ENCODE measurements at places on chromosomes 4 and X. TPM values are rescaled to one million over a fixed set of nuclear protein-coding genes. Genes with fewer than 3 reads are reported as not detected.

DNA sequence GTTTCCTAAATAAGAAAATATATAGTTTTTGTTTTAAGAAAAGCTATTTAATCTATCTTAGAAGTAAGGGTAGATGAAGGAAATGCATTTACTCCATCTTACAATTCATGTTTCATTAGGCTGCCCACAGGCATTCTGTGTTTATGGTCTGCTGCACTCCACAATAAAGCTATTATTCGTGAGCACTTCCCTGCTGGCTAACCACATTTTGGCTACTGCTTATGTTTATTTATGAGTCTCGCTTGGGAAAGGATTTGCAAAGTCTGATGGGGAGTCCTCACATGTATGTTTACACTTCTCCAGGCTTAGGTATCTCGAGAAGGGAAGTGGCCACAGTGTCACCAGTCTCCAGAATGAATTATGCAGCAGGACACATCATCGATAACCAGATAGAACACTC, 260.8 kb upstream of the VCX start:
- DNase-seq: no peak

UBQLN2 gene
- total RNA-seq: 54.6 TPM

FHDC1 gene
- total RNA-seq: 0.08 TPM

DNA sequence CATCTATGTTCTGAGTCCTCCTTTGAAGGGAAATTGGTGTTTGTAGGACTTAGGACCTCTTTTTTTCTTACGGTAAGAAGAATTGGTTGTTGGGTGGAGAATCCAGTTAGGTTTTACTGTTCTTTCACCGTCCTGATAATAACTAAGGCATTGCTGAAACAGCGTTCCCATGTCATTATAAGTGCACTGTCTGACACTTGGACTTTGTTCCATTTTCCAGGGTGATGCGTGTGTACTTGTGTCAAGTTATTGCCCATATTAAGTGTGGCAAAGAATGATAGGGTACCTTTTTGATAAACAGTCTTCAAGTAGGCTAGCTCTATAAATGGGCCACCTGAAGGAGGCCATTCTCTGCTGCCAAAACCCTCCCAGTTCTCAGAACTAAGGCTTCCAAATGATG, 119.7 kb downstream of the AASDH start:
- no peak for DNase-seq

- no peak for DNase-seq
Measured at GRCh38 chrX:33129607-33130006, 81.7 kb downstream of the DMD start.

ALB gene
- 58.6 TPM for total RNA-seq

DNA sequence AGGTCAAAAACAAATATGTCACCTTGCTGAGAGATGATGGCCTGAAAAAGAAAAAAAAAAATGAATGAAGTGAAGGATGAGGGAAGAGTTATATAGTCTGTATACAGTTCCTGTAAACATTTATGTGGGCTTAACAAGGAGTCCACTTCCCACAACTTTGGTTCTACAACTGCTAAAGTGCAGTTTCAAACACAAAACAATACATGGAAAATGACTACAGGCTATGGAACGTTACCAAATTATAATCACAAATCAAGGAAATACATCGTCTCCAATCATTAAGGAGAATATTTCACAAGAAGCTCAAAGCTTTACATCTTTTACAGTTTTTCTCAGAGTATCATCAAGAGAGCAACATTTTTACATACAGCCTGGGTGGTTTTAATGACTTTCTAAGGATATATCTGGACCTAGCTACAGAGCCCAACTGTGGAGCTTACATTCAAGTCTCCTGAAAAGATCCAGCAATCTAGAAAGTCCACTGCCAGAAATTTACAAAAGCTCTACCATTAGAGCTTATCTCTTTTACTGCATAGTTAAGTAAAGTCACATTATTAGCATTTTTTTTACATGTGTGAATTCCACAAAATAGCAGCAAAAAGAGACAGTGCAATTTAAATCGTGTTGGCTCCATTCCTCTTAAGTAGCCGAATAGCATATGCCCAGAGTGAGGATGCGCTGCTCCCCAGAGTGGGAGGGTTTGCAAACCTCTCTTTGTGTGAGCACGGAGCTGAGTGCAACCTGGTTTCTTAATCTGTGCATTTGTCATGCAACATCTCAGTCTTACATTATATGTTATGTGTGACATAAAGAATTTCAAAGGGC, 128.3 kb downstream of the MANBA start:
- DNase-seq: no peak

GRCh38 chr4:91684955-91685354, 618.8 kb upstream of the GRID2 start:
- no peak for DNase-seq

UGT2B11 gene
- not detected for total RNA-seq

SNCA gene
- 0.90 TPM for total RNA-seq

GRCh38 chr4:69830560-69831269, 29.2 kb downstream of the SULT1E1 start:
- no peak for DNase-seq

CD38 gene
- total RNA-seq: 5.0 TPM

- DNase-seq: no peak
Measured at GRCh38 chr4:186217733-186218293, 9.5 kb upstream of the KLKB1 start.

BST1 gene
- total RNA-seq: 0.47 TPM

PDZD4 gene
- total RNA-seq: 9.0 TPM

SLC10A4 gene
- total RNA-seq: 0.40 TPM

GRCh38 chr4:5143940-5144339, 92.7 kb downstream of the STK32B start:
- no peak for DNase-seq

TRAM1L1 gene
- total RNA-seq: not detected

- no peak for DNase-seq
Measured at GRCh38 chrX:17687648-17688047, 49.6 kb upstream of the SCML1 start.

DNA sequence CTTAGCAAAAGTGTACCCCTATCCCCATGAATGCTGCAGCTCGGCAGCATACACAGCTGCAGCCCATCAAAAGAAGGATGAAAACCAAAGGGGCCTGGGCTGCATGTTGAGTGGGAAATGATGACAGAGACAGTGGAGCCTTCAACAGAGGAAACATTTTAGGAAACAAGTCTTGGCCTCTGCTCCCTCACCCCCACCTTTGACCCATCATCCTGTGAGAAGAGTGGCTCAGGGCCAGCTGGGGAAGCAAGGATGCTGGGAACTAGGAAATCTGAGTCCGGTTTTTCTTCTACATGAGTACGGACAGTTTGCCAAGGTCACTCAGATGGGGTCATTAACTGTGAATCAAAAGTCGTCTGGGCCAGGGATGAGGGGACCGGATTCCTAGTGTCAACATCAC, 37.2 kb downstream of the IDS start:
- no peak for DNase-seq

DNA sequence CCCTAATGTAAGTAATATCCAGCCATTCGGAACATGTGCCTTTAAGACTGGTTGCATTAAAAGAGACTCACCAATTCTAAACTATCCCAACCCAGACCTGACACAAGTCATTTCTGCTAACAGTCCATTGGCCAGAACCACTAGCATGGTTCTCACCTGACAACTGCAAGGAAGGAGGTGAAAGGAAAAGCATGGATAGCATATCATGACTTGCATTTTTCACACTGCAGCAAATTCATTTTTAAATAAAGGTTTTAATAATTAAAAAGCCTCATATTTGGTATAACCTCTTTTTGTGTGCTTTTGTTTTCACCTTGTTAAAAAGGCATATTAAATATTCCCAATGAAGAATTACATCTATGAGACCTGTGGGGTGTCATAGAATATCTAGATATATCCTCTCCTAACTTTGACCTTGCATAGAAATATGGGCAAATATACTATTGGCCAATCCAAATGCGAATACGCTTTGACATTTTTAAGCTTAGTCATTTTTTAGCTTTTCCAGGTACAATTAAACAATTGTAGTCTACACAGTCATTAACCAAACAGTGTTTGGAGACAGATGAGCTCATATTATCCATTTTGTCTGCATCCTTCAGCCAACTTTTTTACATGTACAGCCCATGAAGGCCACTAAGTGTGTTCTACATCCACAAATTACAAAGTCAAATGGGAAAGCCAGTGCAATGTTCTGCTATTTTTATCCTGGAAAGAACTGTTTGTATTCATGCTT, 295.3 kb downstream of the PDGFC start:
- DNase-seq: no peak

- DNase-seq: no peak
Measured at GRCh38 chr4:62952366-62952765, 1456.9 kb downstream of the TECRL start.

DNA sequence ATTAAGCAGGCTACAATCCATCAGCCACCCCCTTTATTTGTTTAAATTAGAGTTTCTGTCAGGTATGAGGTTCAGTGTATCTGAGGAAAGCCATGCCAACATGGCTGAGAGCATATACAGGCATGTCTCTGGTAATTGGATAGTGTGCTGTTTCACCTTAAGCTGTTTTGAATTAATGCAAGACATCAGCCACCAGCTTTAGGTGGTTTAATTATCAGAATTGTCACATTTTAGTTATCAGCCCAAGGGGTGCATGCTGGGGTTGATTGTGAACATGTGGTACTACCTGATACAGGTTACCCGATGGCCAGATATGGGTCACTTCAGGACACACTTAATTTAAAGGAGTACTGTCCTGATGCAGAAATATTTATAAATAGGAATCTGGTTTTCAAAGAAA, 353.2 kb upstream of the TENM3 start:
- no peak for DNase-seq

DNA sequence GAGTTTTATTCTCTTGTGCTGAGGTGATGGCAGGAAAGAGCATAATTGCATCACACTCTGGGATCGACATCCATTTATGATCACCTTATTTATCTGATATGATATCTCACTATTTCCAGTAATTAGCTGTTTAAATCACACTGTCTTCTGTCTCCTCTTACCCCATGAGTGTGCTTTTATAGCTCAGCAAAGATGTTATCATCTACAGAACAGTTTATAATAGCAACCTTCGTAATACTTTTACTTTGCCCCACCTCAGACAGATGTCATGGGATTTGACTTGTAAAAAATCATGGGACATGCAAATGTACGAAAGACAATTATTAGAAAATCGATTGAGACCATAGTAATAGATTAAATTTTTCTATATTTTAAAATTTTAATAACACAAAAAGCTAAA, 1122.3 kb upstream of the PCDH10 start:
- no peak for DNase-seq

GRCh38 chrX:103828529-103828928, 3.5 kb downstream of the RAB9B start:
- DNase-seq: no peak

CD99 gene
- total RNA-seq: 141 TPM

GRCh38 chrX:36434522-36434921, 515.0 kb downstream of the CFAP47 start:
- DNase-seq: no peak

CLIC2 gene
- 1.3 TPM for total RNA-seq
